ENCODE measurements at places on chromosomes 2 and 18.

GRCh38 chr2:41966431-41966893 lies 81.4 kb upstream of the PKDCC start:
- no peak for DNase-seq

GRCh38 chr18:45008694-45009413 lies 328.2 kb downstream of the SETBP1 start:
- DNase-seq = no peak

GRCh38 chr2:17790536-17790935 lies 25.7 kb upstream of the MSGN1 start:
- no peak for DNase-seq

GRCh38 chr18:577643-578375 lies 2.4 kb upstream of the CETN1 start:
- no peak for DNase-seq

DNA sequence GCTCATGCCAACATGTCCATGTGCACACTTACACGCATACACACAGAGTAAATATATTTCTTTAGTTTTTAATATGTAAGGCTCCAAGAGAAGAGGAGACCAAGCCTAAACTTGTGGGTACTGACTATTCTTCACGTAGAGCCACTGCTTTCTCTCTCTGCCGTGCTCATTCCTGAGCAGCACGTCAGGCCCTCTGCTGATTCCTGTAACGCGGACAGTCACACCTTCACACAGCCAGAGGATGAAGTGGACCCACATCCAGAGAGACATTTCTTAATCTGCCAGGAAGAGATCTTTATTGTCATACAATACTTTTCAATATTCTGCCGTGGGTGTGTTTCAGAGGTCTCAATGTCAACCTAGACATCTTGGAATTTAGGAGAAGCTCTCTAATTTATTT lies 560.7 kb downstream of the STK39 start:
- DNase-seq = no peak

GRCh38 chr2:217943446-217944321 lies 59.1 kb downstream of the TNS1 start:
- DNase-seq = no peak

DNA sequence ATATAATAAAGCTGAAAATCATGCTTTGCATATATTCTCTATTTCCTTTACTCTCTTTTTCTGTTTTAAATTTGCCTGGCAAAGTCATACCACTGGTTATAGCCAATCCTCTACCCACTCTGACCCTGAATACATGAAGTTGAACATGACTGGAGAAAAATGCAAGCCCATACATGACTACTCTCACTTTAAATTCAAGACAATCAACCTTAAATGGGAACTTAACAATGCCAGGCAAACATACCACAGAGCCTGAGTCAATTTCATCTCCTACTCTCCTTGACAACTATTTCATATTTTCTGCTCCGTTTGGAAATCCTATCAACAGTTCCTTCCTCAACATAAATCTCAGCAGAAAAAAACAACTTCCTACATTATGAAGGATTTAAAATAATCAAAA lies 22.6 kb downstream of the RAD51AP2 start:
- no peak for DNase-seq

GRCh38 chr2:149420053-149420963 lies 89.9 kb downstream of the LYPD6 start:
- no peak for DNase-seq

GRCh38 chr2:48588745-48589144 lies 28.9 kb upstream of the GTF2A1L start:
- no peak for DNase-seq

DNA sequence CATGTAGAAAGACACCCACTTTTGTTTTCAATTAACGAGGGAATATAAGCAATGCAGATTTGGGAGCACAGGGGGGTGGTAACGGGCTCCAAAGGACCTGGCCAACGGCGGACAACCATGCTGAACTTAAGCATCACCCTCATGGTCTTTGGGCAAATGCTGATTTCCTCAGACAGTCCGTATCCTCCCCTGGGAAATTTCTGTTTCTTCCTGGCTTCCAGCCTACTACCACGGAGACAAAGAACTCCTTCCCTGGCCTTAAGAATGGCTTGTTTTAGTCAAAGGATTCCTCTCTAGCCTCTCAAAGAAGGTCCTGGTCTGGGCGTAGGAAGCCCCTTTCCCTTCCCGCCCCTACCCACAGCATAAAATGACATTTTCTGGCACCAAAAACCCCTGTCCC lies 34.3 kb downstream of the EN1 start:
- no peak for DNase-seq

- DNase-seq = no peak
These were observed 67.3 kb downstream of the CAMKMT start for GRCh38 chr2:44429034-44429433.

- no peak for DNase-seq
These were observed 793.0 kb upstream of the ACVR2A start for GRCh38 chr2:147051814-147052213.

DNA sequence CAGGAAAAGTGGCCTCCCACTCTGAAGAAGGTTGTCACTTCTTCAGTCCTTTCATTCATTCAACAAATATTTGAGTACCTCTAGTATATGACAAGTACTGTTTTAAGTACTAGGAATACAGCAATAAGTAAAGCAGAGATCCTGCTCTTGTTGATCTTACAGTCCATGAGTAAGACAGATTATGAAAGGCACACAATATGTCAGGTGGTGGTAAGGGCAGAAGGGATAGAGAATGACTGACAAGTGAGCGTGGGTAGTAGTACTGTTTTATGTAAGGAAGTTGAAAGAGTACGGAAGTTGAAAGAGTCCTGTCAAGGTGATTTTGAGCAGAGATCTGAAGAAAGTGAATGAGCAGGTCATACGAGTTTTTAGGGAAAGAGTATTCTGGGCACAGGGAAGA lies 111.3 kb downstream of the GALNT1 start:
- no peak for DNase-seq

DNA sequence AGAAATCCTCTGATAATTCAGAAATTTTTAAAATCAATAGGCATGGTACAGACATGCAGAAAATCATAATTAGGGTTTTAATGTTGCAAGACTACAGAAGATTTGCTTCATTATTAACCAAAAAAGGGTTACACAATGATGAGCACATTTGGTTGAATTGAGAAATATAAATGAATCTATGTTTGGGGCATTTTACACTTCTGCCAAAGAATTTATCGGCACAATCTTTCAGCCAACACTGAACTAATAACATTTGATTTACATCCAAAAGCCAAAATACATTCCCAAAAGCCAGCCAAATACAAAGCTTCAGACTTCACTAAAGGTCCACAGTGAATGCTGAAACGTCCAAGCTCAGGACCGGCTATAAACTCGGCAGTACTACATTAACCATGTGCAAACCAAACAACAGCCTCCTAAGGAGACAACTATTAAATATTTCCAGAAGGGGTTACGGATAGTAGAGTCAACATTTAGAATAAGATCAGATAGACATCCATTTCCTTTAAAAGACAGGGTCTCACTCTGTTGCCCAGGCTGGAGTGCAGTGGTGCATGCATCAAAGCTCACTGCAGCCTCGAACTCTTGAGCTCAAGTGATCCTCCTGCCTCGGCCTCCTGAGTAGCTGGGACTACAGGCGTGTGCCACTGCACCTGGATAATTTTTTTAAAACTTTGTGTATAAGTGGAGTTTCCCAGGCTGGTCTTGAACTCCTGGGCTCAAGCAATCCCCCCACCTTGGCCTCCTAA lies 29.4 kb downstream of the SPRED2 start:
- DNase-seq = no peak

DNA sequence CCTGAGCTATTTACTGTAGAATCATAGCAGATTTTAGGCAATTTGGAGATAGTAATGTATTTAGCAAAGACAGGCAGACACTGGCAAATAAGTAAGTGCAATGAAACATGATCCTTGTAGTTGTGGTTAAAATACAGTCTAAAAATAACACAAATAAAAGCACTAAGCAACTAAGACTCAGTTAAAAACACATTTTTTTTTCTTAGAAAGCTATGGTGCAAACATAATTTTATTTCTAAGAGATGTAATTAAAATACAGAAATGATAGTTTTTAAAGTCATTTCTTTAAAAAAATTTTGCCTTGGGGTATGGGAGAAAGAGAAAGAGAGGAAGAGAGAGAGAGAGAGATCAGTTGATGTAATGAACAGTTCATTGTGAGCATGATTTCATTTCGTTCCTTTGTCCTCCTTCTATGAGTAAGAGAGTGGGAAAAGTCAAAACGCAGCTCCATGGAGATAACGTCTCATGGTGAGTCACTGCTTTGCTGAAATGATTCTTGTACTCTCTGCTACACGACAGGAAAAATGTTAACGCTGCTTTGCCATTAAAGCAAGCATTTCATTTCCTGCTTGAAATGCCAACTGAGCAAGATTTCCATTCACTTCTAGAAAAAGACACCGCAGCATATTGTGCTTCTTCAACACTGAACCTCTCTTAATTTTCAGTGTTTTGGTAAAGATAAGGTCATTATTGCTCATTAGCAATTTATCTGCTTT lies 61.3 kb upstream of the PGAP1 start:
- DNase-seq = peak; percentile 7

- DNase-seq = no peak
These were observed 146.4 kb downstream of the RAB3GAP1 start for GRCh38 chr2:135198481-135198880.

GRCh38 chr2:50769406-50770181 lies 262.3 kb downstream of the NRXN1 start:
- DNase-seq = no peak

DNA sequence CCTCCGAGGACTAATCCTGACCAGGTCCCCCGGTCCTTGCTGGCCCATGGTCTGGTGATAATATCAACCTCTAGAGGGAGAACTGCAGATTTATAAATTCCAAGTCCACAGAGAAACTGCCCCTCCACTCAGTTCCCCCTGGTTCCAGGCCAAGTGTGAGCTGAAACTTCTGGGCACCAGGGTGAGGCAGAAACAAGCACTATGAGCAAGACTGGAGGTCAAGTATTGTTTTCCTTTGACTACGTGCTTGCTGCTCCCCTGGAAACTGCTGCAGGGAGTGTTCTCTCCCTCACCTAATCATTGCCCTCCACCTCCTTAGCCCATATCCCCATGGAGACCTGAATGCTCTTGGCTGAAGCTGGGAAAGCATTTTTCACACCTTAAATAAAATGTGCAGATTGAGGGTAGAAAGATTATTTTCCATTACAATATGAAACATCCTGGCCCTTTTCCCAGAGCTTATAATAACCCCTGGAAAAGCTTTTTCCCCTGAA lies 135.2 kb downstream of the RDH14 start:
- no peak for DNase-seq

DNA sequence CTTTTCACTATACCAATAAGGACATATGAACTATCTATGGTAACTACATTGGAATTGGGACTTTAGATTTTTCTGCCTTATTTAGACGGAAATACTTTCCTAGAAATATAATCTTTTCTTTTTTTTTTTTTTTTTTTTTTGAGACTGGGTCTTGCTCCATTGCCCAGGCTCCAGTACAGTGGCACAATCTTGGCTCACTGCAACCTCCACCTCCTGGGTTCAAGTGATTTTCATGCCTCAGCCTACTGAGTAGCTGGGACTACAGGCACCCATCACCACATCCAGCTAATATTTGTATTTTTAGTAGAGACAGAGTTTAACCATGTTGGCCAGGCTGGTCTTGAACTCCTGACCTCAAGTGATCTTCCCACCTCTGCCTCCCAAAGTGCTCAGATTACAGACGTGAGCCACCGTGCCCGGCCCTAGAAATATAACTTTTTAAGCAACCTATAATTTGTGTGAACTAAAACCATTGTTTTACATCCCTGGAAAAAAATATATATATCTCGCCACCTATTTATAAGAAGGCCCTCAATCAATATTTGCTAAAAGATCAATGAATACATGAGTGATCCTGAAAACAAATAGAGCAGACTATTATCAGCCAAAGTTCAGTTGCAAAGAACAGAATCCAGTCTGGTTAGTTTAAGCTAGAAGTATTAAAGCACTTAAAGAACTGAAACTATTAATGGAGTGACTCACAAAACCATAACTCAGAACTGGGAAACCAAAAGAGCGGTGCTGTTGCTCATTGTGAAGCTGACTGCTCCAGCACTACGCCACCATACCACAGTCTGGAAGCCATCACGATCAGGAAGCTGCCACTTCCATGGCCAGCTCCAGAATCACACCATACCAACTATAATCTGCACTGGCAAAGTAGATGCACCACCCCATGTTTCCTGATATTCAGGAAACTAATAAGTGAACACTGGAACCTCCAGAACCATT lies 8.4 kb upstream of the HNRNPLL start:
- DNase-seq = no peak

DNA sequence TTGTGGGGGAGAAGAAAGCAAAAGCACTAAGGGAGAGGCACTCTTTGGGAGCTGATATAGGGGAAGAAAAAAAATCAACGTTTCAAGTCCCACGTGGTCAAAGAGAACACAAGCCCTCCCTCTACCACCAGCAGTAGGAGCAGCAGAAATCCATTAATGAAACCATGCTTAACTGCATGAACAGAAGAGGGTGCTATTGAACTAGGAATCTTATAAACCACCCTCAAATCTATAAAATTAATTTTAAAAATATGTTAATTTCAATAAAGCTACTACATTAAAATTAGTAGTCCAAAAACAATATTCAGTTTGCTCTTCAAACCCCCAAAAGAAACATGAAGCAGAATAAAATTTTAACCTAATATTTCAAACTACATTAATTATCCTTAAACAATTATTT lies 147.8 kb downstream of the TMEM18 start:
- no peak for DNase-seq

GRCh38 chr2:136183097-136183496 lies 65.1 kb upstream of the CXCR4 start:
- DNase-seq = no peak

- DNase-seq = no peak
These were observed 496.9 kb upstream of the HNMT start for GRCh38 chr2:137467246-137467862.

DNA sequence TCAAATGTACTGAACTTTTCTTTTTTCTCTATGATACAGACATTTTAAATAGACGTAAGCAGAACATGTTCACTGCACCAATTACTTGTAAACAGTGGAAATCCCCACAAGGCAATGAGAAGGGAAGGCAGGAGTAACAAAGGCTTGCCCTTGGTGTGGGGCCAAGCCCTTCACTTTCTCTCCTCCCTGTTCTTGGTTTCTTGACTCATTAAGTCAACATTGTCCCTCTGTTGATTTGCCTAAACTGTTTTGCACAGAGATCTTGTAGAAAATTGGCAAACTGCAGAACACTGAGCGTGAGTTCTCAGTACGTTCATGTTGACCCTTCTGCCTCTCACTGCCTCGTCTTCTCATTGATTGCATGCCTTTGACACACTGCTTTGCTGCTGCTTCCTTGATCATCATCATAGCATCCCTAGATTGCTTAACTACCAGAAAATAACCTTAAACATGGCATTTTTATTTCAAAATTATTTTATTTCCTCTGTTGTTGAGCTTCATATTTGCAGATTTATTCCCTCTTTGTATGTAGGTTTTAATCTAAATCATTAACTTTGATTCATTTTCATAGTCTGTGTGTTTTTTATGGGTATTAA lies 257.7 kb downstream of the PTGR3 start:
- DNase-seq = no peak

- DNase-seq = no peak
These were observed 268.2 kb upstream of the PXDN start for GRCh38 chr2:2012505-2012904.

DNA sequence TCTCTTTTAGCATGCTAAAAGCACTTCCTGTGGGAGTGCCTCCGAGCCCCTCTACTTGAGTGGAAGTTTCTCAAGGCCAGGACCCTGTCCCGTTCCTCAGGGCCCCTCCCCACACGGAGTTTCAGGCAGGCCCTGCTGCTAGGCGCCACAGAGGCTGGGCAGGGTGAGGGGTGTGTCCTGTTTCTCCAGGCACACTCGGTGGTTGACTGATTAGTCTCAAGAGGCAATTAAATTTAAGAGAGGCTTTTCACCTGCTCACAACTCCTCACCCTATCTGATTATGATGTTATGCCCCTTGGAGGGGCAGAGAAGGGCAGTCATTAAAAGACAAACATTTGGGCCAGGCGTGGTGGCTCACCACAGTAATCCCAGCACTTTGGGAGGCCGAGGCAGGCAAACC lies 160.8 kb upstream of the HAAO start:
- no peak for DNase-seq
